ENCODE measurements at places on chromosomes 6 and 20.

DNA sequence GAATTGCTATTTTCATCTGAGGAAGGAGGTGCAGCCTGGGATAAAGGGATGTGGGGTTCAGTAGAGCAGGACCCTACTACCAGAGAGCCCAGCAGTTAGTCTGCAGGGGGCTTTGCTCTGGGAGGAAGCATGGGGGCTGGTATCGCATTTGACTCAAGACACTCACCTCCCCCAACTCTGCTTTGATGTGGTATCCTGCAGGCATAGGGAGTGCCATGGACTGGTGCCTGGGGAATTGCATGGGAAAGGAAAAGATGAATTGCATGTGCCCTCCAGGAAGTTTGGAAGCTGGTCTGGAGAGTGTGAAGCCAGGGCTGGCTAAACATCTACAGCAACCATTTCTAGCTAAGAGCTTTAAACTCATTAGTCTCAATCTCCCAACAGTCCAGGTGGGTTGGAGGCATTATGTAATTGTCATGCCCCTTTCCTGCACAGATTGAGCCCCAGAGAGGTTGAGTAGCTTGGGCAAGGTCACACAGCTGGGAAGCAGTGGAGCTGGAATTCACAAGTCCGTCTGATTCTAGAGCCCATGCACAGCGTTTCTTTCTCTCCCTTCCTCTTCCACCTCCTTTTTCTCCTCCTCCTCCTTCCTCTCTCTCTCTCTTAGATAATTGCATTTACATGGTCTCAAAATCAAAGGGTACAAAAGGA lies 26.2 kb upstream of the PNPLA1 start:
- DNase-seq, result no peak

GRCh38 chr6:7147051-7147671 lies 39.4 kb downstream of the RREB1 start:
- no peak for DNase-seq

DNA sequence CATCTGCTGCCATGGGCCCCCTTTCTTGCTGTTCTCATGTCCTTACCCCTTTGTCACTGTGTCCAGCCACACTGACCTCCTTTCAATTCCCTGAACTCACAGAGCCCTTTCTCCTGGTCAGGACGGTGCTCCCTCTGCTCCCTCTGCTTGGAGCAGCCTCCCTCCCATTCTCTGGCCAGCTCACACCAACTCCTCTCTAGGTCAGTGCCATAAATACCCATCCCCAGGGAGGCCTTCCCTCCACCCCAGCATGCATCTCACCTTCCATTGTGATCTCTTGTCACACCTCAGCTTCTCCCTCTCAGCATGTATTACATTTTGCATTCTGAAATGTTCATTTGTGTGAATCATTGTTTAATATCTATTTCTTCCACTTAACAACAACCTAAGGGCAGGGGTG lies 86.4 kb upstream of the PRND start:
- DNase-seq, result no peak

DNA sequence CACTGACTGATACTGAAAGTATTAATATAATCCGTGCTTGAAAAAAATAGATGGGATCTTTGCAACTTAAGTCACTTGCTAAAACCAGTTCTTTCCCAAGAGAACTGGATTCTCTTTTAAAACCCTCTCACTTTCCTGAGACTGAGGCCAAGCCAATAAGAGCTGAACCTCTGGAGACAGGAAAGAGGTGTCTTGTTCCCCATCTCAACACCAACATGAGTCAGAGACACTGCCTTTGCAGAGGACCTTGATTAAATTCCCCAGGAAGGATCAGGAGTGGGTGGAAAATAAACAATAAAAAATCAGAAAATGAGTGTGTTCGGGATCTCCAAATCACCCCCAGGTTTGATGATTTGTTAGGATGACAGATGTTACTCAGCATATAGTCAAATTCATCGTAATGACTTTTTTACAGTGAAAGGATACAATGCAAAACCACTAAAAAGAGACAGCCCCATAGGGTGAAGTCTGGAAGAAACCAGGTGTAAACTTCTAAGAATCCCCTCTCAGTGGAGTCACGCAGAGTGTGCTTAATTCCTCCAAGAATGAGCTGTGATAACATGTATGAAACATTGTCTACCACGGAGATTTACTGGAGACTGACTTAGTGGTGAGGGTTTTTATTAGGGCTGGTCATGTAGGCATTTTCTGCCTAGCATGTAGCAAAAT lies 122.8 kb upstream of the BEND3 start:
- DNase-seq, result peak; percentile 24

DNA sequence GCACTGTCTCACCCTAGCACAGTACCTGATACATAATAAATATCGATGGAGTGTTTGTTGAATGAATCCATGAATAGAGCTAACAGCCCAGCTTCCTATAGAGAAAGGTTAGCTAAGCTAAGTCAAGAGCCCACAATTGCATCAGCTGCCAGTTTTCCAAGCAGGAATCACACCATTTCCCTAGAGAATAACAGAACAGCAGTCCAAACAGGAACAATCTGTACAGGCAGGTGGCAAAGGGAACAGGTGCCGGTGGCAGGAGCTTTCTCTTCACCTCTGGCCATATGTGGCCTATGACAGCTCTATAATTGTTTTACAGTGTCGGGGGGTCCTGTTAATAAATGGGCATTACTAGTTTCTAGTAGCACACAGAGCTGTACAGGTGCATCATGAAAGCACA lies 38.8 kb downstream of the ISM1 start:
- no peak for DNase-seq

DNA sequence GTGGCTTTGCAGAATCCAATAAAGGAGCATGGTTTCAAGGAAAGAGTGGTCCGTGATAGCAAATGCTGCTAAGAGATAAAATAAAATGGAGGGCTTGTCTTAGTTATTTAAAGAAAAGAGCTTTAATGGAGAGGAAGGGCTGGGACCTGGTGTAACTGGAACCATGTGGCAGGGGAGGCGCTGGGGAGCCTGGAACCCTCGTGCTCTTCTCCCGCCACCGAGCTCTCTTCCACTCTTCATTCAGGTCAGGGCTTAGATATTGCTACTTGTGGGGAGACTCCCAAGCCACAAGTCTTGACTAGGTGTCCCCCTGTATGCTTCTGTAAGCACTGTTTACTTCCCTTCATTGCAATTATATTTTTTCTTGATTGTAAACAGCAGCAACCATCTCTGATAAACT lies 15.2 kb upstream of the ARFGEF3 start:
- no peak for DNase-seq

- DNase-seq, result no peak
Measured at GRCh38 chr6:157528931-157529653, 148.1 kb downstream of the ZDHHC14 start.

DNA sequence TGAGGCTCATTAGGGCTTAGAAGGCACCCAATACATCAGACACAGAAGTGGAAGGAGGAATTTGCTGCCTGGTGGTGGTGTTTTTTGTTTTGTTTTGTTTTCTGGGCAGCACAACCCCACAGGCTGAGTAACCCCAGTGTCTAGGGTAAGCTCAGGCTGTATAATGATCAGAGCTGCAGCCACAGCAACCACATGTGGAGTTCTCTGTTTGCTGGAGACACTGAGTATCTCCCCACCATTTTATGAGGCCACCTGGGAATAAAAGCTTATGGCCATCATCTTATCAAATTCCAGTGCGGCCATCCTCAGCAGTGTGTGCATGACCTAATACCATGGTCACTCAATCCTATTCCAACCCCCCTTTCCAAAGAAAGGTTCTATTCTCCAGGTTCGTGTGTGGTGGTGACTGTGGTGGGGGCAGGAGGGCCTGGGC lies 3.4 kb upstream of the DLL1 start:
- DNase-seq, result no peak

GRCh38 chr20:6480328-6481200 lies 286.9 kb upstream of the BMP2 start:
- no peak for DNase-seq

- DNase-seq, result no peak
Measured at GRCh38 chr6:33745548-33745947, 1.2 kb downstream of the IP6K3 start.

- no peak for DNase-seq
Measured at GRCh38 chr20:24492031-24492607, 22.7 kb downstream of the SYNDIG1 start.

- DNase-seq, result no peak
Measured at GRCh38 chr6:99613409-99613704, 6.7 kb downstream of the PRDM13 start.

- DNase-seq, result no peak
Measured at GRCh38 chr20:48945840-48946514, 24.5 kb downstream of the ARFGEF2 start.

DNA sequence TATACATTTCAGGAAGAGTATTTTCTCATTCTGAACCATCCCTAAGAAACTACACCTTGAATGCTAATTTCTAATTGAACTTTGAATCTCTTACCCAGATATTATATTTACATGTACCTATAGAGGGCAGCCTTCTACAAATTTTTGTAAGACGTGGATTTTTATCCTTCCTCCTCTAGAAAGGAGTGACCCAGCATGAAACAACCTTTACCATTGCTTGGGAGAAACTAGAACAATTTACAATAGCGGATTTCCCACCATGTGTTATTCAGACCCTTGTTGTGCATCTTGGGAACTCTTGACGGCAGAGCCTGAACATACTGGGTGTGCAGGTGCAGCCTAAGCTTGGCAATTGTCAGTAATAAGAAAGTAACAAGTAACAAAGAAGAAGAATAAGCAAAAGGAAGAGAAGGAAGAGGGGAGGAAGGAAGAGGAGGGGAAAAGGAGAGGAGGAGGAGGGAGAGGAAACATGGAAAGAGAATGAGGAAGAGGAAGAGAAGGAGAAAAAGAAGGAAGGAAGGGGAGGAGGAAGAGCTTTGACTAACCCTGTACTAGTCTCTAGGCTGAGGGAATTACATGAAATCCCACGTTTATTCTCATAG lies 10.8 kb upstream of the TAAR1 start:
- peak; percentile 11 for DNase-seq

GRCh38 chr20:35360033-35360432 lies 51.7 kb downstream of the UQCC1 start:
- no peak for DNase-seq

DNA sequence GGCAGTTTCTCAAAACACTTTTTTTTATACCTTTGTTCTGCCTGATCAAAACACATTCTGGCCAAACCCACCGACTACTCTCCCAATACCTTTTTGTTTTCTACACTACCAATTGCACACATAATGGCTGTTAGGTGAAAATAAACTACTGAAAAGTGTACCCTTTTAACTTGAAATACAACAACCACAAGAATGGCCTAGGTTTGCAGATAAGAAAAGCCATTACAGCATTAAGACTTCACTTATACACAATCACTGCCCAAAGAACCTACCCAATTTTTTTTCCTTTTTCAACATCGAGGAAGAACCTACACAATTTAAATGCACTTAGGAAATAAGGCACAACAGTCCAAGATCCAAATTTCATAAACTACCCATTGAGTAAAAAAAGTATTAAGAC lies 1.8 kb downstream of the SEC63 start:
- DNase-seq, result no peak

DNA sequence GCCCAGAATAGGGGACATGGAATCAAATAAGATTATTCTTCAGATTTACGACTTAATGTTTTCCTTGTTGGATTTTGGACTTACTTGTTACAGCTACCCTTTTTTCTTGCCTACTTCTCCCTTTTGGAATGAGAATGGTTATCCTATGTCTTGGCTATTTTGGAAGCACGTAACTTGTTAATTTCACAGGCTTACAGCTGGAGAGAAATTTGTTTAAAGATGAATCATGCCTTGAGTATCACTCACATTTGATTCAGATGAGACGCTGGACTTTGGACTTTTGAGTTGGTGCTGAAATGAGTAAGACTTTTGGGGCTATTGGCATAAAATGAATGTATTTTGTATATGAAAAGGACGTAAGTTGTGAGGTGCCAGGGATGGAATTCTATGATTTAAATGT lies 83.3 kb downstream of the SMPDL3A start:
- DNase-seq, result no peak

- DNase-seq, result no peak
Measured at GRCh38 chr6:155544677-155545076, 89.0 kb upstream of the NOX3 start.

DNA sequence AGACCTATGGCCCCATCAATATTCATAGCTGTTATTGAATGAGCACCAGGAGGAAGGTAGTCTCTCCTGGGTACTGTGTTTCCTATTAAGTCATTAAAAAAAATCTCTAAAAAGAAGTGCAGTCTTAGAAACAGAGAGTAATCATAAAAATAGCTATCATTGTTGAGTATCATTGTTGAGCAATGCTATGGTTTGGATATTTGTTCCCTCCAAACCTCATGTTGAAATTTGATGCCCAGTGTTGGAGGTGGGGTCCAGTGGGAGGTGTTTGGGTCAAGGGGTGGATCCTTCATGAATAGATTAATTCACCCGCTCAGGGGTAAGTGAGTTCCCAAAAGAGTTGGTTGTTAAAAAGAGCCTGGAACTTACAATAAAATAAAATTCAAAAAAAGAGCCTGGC lies 88.1 kb upstream of the IYD start:
- no peak for DNase-seq

DNA sequence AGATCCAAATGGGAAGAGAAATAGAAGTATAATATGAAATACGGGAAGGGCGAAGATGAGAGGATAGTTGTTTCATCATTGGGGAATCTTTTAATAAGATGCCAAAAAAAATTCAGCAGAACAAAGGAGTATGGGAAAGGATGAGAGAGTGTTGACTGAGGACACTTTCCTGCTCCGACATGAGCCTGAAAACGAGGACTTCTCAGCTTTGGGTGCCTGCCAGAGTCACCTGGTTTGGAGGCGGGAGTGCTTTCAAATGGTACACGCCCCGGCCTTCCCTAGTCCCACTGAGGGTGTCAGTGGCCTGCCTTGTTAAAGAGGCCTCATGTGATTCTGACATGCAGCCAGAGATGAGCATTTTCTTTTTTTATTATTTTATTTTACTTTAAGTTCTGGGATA lies 250.9 kb downstream of the ANKRD60 start:
- no peak for DNase-seq

DNA sequence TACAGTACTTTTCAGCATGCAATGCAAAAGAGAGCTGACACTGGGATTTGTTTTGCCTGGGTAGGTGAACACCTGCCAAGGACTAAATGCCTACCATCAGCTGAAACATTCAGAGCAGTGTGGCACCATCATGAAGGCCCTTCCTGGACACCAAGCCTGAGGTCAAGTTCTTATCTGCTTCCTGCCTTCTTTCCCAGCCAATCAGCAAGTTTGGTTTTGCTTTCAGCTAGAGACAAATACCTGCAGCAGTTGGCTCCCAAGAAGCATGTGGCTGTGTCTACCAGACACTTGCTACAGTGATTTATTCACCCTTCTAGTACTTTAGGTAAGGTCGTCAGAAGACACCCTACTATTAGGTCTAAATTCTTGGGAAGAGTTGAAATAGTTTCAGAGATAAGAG lies 112.8 kb downstream of the TBX18 start:
- DNase-seq, result no peak

GRCh38 chr20:23484081-23484480 lies 6.8 kb upstream of the CST8 start:
- no peak for DNase-seq
